ENCODE measurements at places on chromosomes 3 and 15.

DNA sequence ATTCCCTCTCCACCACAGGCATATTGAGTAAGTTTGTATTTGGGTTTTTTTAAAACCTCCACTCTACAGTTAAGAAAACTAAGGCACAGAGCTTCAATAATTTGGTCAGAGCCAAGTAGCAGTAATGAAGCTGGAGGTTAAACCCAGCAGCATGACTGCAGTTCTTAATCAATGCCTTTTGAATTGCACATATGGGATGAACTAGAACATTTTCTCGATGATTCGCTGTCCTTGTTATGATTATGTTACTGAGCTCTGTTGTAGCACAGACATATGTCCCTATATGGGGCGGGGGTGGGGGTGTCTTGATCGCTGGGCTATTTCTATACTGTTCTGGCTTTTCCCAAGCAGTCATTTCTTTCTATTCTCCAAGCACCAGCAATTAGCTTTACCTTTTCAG lies 1.6 kb upstream of the CCR5 start:
- DNase-seq: no peak

GRCh38 chr3:140290105-140290504 lies 355.1 kb downstream of the CLSTN2 start:
- DNase-seq: no peak

DNA sequence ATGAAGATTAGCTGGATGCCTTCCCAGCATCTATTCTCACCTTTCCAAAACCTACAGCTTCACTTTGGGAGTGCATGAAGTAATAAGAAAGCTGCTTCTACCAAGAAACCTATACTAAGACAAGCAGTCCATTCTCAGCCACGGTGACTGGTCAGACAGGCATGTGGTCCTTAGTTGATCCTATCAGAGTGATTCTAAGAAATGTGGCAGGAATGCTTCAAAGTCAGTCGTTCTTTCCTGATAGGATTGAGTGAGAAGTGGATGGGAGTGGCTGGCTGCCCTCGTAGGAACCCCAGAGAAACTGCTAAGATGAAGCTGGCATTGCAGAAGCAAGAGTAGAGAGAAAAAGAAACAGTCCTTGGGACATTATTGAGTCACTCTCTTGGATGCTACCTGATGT lies 16.6 kb downstream of the FOXB1 start:
- DNase-seq: no peak

GRCh38 chr3:174777813-174778212 lies 81.3 kb upstream of the NAALADL2 start:
- no peak for DNase-seq

- DNase-seq: no peak
These were observed 118.5 kb downstream of the SEC22A start for GRCh38 chr3:123320221-123320620.

DNA sequence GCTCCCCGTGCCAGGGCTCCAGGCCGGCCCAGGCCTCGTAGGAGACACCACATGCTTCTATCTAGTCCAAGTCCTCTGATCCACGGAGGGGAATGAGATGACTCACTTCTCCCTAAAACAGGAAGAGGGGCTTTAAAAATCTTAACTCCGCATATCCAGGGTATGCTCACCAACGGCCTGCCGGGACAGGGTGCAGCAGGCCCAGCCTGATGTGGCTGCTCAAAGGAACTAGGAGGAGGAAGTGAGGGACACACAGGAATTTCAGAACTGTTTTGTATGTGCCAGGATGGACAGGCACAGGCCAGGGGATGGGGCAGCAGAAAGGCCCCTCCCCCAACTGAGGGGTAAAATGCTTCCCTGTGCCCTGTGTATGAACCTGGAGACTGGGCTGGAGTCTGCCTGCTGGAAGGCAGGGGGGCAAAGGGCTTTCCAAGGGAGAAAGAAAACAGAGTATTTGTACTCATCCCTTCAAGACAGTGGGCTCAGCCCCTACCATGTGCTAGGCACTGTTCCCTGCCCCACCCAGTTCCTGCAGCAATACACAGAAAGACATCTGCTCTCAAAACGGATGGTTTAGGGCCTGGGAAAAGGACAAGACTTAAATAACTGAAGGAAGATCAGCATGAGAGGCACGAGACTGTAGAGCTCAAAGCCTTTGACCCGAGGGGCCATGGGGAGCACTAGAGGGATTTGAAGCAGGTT lies 22.1 kb downstream of the CHDH start:
- DNase-seq: no peak

- DNase-seq: no peak
These were observed 7.6 kb upstream of the TMF1 start for GRCh38 chr3:69059688-69060087.

GRCh38 chr3:72679540-72680198 lies 168.6 kb downstream of the SHQ1 start:
- no peak for DNase-seq

DNA sequence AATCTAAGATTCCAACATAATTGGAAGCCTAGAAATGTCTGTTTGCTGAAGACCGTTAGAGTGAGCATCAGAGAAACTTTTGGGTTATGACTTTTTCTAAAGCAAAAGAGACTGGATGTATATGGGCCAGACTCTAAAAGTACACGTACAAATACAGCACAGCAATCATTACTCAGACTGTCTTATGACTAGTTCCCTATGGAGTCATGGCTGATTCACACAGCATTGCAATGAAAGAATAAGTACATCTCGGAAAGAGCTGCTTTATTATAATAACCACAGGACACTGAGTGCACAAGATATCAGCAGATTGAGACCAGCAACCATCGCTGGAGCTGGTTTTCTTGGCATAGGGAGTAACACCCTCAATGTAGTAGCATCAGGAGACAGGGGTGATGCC lies 618.6 kb downstream of the NLGN1 start:
- no peak for DNase-seq

- DNase-seq: no peak
These were observed 59.8 kb downstream of the AGTR1 start for GRCh38 chr3:148757238-148758215.

- no peak for DNase-seq
These were observed 183.9 kb downstream of the FAM43A start for GRCh38 chr3:194869482-194870169.

DNA sequence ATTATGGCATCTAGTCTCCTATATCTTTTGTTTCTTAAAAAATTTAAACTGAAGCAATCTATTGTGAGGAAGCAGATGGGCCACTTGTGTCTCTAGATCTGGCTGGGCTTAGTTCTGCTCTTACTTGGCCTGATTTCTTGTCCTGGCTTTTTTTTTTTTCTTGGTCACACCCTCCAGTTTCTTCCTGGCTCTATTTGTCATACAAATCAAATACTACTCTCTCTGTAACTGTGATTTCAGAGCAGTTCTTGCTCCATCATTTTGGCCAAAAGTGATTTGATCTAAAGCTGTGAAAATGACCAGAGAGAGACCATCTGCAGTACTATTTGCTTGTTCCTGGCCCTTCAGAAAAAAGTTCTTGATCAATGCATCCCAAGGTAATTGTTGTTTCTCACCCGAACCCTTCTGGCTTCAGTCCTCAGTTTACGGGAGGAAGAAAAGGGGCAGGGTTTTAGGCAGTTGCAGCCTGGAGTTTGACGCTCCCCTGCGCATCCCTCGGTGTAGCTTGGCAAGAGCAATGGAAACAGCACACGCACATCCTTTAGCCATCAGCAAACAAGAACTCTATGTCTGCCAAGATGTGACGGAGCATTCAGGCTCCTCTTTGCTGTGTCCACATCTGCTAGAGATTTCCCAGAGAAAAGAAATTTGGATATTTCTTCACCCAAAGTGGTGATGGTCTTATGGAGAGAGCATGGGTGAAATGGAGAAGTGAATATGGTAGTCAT lies 31.6 kb downstream of the CHST2 start:
- DNase-seq: no peak

GRCh38 chr15:41804916-41805666 lies 22.8 kb upstream of the JMJD7 start:
- no peak for DNase-seq

GRCh38 chr3:180408654-180409053 lies 193.3 kb upstream of the TTC14 start:
- no peak for DNase-seq

- DNase-seq: no peak
These were observed 104.4 kb upstream of the UBE3A start for GRCh38 chr15:25543196-25543595.

- DNase-seq: no peak
These were observed 106.3 kb downstream of the LSM3 start for GRCh38 chr3:14284694-14285547.

GRCh38 chr3:138950701-138951100 lies 3.7 kb downstream of the FOXL2NB start:
- DNase-seq: no peak

DNA sequence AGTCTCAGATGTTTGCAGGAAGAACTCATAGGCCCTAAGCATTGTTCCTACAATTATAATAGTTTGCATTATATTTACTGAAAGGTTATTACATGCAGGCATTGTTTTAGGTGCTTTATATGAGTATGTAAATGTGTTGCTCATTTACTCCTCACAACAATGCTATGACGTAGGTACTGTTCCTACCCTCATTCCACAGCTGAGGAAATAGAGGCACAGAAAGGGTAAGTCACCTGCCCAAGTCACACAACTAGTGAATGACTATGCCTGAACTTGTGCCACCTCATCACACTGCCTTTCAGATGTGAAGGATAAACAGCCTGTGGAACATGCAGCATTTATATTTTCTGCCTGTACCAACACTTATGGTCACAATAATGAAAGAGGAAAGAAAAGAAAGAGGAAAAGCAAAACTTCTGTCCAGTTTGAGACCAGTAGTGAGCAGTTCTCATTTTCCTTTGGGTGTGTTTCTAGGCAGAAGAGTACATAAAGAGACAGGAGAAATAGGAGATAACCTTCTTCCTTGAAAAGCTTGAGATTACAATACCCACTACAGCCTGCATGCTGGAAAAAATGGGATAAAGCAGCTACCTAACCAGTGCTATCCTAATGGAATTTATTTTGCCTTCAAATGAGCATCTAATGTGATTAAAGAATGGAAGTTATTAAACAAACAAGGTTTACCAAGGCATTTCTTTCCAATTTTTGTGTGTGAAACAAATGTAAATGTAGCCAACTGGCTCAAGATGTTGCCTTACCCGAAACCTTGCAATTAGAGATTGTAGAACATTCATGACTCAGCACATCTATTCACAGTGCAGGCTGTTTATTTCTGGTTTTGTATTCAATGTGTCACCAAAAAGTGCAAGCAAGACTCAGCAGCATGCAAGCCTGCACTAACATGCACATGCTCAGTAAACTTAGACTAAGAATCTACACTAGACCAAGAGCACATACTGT lies 20.5 kb upstream of the ENTPD3 start:
- DNase-seq: no peak

DNA sequence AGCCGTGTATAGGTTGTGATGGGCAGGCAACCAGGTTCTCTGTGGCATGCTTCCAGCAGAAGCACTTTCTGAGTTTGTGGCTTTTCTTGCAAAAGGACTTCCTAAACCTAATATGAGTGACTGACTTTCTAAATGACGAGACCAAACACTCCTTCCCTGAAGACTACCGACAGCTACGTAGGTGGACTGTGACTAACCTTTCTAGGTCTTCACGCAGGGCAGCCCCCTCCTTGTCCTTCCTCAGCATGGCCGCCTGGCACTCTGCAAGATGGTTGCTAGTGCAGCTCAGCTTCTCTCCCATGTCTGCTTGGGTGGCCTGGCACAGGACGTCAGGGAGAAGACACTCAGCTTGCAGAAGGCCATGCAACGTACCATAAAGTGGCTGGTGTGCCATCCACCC lies 20.9 kb downstream of the CXCR6 start:
- DNase-seq: no peak

DNA sequence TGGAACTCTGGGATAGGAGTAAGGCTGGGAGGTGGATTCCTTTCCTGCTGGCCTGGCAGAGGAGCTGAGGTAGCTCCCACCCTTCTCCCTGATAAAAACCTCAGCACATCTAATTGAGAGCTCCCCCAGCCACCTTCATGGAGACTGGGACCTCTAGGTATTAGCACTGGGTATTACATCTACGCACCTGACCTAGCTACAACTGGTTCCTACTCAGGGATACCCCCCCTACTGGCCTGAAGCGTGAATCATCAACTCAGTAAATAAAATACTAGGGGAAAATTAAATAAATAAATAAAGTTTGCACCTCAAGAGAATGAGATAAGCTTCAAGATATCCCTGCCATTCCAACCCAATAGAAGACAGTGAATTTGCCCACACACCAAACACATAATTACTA lies 140.4 kb downstream of the NEK10 start:
- no peak for DNase-seq

DNA sequence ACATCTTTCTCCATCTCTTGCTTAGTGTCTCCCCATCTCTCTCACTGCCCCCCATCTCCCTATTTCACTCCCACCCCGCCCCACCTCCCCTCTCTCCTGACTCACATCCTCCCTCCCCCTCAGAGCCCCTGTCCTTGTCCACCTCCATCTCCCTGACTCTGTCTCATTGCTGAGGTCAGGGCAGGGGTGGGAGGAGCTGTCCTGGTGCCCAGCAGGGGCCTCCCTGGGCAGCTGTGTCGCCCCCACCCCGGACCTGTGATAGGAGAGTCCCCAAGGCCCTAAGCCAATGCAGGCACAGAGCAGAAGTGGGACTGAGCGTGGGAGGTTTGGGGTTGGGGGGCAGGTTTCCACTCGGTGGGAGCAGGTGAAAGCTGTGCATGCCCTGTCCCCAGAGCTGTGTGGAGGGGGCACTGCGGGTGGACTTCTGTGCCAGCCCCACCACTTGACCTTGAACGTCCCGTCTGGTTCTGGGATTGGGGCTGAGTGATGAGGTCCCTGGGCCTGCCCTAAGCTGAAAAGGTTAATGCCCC lies 210.8 kb downstream of the TBC1D2B start:
- no peak for DNase-seq

- DNase-seq: no peak
These were observed 36.2 kb downstream of the GAP43 start for GRCh38 chr3:115659253-115660220.
